ENCODE measurements at places on chromosomes 5 and 9.
A peak's percentile ranks its signal among the peaks of the same experiment; 100 is the strongest.

DNA sequence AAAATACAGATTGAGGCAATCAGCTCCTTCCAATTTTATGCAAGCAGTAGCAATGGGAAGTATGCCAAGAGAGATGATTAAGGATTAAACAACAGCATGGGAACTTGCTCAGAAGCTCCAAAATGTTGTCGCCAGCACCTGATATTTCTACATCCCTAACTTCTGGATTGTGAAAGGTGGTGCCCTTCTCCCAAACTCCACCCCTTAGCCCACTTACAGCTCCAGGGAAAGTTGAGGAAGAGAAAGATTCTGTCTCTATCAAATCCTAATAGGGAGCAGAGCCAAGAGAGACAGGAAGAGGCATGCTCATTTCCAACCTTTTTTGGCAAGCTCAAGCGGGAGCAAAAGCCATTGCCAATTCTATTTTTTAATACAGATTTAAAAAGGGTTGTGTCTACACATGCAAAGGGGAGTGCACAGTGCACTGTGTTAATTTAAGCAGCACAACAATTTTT, 92.4 kb upstream of the NR3C1 start:
- no peak for DNase-seq

GRCh38 chr9:109811876-109812275, 31.9 kb downstream of the PALM2AKAP2 start:
- DNase-seq: no peak

- no peak for DNase-seq
These were observed 73.4 kb upstream of the PPARGC1B start for GRCh38 chr5:149656576-149657182.

GRCh38 chr9:4519604-4520003, 29.3 kb downstream of the SLC1A1 start:
- DNase-seq: no peak

DNA sequence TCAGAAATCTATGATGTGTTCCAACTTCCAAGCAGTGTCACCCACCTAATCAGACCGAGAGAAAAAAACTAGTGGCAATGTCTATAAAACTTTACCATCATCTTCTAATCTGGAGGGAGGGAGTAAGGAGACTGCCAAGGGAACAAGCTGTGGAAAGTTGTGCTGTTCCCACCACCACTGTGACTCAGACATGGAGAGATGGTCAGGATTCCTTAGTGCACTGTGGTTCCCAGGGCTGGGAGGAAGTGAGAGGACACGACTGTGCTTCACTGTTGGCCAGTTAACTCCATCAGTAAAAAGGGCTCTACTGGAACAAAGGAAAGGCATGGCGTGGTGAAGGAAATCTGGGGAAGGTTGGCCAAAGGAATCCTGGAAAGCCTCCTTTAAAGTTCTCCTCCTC, 18.8 kb downstream of the TICAM2 start:
- DNase-seq: no peak

DNA sequence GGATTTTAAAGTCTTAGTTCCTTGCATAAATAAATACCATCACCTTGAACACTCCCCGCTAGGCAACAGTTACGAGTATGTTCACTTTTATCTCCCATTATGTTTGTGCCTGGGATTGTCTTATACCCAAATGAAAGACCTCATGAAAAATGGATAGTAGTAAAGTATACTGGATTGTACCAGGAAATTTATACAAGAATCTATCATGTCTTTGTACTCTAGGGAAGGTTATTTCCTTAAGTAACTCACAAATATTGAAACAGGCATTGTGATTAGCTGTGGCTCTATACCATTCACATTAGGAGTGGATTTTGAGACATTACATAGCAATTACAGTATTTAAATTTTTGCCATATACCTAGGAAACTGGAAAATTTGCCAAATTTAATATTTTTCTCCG, 24.0 kb downstream of the NFIB start:
- no peak for DNase-seq

GRCh38 chr9:112361601-112362000, 18.3 kb upstream of the HSDL2 start:
- no peak for DNase-seq

GRCh38 chr5:72123764-72124376, 16.6 kb downstream of the MAP1B start:
- no peak for DNase-seq

DNA sequence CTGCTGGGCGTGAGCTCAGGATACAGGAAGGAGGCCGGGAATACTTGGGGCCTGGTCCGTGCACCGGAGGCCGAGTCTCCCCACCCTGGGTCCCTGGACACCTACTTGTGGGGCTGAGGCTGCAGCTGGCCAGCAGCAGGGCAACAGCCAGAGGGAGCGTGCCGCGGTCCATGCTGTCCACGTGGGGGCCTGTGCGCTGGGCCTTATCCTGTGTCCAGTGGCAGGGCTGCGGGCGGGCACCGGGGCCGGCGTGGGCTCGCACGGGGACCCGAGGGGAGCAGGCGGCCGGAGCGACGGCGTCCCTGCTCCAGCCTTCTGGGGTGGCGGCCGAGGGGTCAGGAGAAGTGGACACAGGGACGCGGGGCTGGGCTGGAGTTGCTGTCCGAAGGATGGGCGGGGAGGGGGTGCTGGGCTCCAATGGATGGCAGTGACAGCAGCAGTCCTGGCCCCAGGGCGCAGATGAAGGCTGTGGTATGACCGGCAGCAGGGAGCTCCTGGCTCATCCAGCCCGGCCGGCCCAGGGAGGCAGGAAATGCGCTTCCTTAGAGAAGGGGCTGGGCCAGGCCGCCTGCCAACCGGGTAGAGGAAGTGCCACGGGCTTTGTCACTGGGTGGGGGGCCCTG, at the start of gene ENG:
Gene ENG, minus strand, starts transcription at position 475 of the 623 bp plus-strand sequence. Its CDS starts 303 bp downstream, at position 172.
- no peak for DNase-seq

- DNase-seq: no peak
These were observed 270.2 kb upstream of the PDE4D start for GRCh38 chr5:60163762-60164161.

- no peak for DNase-seq
These were observed 29.3 kb downstream of the B4GALT1 start for GRCh38 chr9:33137781-33138264.

- DNase-seq: no peak
These were observed 30.4 kb downstream of the ELL2 start for GRCh38 chr5:95931079-95931833.

DNA sequence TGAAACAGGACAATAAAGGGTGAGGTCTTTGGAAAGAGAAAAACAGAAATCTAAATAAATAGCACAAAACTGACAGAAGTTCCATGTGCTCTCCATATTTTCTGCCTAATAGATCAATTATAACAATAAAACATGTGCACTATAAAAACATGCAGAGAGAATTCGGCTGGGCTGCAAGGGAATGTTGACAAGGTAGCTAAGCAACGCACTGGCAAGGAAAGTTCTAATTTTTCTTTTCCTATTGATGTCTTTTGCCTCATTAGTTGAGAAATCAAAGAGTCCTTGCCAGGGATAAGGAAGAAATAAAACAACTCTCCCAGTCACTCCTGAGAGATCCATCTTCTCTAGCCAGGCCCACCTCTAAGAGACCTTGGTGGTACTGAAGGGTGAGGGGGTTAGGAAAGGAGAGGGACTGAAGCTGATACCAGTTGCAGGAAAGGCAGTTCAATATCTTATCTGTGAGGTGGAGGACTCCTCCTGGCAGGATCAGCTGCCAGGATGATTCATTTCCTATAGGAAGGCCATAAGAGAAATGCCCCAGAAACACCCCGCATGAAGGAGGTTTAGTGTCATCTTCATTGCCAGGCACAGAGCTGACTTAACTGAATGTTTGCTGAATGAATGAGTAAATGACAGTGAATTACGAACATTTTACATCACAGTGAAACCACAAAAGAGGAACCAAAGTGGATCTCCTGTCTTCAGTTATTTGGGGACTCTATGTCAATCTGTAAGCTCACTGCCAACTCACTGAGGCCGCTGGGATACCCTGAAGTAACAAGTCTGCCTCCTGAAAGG, 63.7 kb upstream of the IFNK start:
- DNase-seq: no peak

GRCh38 chr9:122087406-122088200, 5.5 kb downstream of the TTLL11 start:
- DNase-seq: no peak

DNA sequence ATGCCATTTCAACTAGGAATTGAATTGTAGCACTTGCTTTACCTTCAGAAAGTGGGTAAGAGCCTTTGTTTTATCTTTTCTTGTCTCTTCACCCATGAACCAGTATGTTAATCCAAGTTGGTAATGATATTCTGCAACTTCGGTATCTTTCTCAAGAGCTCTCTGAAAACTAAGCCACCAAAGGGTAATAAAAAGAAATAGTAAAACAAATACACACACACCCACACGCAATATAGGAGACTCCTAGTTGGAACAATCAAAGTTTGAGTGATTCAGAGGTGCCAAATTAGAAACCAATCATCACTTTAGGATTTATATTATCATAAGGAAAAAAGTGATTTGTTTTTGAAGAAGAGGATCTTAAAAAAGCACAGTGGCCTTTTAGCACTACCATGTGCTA, 30.4 kb downstream of the SKIC3 start:
- no peak for DNase-seq

GRCh38 chr5:53481887-53482716, 1.7 kb downstream of the FST start:
- DNase-seq: peak; percentile 31

DNA sequence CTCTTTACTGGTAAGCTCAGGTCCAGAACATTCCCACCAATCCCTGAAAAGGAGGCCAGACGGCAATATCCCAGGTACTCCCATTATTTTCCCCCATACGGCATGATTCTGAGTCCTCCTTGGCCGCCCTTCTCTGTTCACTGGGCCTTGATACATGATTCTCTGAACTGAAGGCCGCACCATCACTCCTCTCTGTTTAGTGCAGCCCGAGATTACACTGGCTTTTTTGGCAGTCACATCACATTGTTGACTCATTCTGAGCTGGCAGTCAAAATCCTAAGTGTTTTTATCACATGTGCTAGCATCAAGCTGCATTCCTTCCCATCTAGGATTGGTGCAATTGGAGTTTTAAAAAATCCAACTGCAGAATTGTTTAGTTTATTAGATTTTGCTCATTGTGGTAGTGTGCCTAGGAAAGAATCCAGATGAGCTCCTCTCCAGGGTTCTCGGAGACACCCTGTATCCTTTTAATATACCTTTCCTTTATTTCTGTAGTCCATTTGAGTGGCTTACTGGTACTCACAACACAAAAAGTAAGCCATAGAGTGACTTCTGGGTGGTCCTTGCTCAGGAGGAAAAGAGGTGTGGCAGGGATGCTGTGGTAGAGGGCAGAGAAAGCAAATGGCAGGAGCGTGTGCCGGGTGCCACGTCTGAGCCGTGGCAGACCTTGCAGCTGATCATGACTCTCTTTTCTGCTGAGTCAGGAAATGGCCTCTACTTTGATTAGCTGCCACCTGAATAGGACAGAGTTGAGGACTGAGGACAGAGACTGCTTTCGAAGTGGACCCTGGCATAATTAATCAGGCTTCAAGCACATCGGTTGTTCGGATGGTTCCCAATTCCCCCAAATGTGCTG, 121.1 kb upstream of the IL12B start:
- DNase-seq: no peak

GRCh38 chr5:67115246-67115645, 81.4 kb downstream of the CD180 start:
- no peak for DNase-seq

DNA sequence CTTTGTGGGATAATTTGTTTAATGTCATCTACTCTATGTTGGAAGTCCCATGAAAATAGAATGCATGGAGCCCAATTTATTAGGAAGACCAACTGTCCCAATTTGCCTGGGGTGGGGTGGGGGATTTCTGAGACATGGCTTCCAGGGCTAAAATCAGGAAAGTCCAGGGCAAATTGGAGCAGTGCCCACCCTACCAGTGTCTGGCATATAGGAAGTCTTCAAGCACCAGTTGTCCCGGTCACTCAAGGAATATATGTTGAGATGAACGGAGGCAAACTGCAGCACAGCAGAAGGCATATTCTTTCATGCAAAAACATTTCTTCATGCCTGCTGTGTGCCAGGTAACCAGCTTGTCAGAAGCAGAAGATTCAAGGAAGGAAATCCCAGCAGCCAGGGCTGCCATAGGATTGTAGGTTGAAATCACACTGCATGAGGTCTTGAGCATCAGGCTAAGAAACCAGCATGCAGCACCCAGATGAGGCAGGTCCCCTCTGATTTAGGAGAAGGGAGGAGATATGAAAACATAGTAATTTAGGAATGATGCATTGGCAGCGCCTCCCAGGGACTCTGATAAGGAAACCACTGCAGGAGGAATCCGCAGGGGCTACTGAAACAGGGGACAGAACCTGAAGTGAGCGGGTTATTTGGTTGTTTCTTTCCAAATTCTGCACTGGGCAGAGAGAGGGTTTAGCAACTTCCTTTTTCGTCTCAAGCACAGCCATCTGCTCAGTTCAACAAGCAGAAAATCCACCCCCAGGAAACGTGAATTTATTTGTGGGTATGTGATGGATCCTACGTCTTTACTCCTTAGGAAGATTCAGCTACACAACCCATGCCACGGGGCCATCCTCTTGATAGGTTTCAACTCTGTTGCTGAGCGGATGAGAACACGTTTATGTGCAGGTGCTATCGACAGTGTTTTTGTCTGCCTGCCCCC, 112.6 kb upstream of the CPEB4 start:
- no peak for DNase-seq

GRCh38 chr5:96638561-96638960, 23.6 kb upstream of the CAST start:
- no peak for DNase-seq

GRCh38 chr9:135504262-135505243, 4.1 kb downstream of the MRPS2 start:
- no peak for DNase-seq

GRCh38 chr9:20486552-20486951, 135.7 kb downstream of the MLLT3 start:
- no peak for DNase-seq

DNA sequence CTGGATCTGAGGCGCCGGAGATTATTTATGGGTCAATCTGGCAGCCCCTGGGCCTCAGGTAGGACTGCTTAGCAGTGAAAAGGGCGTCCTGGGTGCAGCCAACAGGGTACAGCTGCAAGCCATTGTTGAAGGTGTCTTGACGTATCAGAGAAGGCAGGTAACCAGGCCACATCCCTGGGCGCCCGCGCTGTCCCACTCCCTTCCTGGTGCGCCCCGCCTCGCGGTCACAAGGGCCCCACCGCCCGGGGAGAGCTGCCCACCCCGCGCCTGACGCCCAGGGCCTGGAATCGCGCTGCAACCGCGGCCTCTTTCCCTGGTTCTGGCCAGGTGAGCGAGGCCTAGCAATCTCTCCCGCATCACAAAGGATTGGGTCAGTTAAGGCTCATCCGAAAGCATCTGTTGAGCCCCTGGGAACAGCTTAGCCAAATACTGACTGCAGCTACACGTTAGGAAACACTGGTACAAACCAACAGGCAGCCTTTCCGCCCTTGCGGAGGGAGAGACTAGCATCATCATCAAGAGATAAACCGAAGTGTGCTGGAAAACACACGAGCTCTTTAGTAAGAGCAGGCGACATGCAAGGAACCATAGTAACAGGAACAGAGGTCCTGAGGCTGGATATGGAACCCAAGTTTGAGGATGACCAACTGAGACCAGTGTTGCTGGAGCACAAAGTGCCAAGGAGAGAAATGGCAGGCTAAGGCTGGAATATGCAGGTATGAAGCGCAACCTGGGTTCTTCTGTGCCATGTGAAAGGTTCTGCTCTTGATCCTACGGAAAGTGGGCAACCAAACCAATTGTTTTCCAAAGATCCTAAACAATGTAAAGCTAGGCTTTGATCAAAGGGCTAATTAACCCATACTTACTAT, 3.6 kb downstream of the RPS23 start:
- DNase-seq: no peak

Data from activated T-helper 1 cell treated with Interleukin-2 at 50 U/mL for 16 hours (primary cell).